ENCODE measurements at places on chromosomes 2 and 18.

DNA sequence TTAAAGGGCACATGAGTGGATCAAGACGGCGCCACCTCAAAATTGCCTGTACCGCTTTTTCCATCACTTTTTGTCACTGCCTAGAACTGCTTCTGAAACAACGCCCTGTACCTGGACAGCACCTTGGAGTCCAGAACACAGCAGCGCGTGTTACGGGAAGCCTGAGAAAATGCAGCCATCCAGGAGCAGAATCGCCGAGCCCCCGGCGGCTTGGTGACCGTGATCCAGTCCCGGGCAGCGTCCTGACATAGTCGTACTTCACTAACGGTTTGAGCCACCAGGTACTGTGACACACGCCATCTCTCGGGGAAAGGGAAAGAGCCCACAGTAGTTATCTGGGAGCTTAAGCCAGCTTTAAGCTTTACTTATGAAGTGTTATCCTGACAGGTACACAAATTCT, 168.9 kb upstream of the SALL3 start:
- no peak for DNase-seq

GRCh38 chr2:205032093-205032551, 486.8 kb downstream of the PARD3B start:
- no peak for DNase-seq

DNA sequence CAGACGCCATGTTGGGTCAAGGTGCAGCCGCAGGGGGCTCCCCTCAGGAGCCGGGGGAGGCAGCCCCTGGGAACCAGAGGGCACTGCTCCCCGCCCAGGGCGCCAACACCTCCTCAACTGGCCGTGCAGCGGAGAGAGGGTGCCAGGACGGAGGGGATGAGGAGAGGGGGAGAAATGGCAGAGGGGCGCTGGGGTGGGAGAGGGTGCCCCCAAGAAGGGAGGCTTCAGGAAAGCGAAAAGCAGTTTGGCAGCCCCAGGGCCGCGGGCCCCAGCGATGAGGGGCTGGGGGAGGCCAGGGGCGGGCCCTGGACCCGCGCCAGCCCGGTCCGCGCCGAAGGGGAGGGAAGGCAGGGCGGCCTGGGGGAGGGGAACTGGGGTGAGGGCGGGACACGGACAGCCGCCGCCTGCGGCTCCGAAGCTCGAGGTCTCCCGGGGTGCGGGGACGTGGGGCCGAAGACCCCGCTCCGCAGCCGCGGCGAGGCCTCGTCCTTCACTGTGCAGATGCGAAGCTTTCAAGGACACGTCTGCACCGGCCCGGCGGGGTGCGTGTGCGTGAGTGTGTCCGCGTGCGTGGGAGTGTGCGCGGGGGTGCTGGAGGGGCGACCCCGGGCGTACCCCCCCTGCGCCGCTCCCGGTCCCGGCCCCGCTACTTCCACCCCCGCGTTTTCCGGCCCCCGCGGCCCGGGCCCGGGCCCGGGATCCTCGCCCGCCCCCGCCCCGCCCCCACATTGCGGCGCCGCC, 1.4 kb downstream of the DNMT3A start:
- no peak for DNase-seq

GRCh38 chr2:43021791-43022509, 204.5 kb downstream of the ZFP36L2 start:
- DNase-seq, result no peak

- DNase-seq, result no peak
Observed at GRCh38 chr2:134372141-134372540, 118.3 kb downstream of the MGAT5 start.

GRCh38 chr2:100803334-100803733, 16.6 kb upstream of the NPAS2 start:
- no peak for DNase-seq

DNA sequence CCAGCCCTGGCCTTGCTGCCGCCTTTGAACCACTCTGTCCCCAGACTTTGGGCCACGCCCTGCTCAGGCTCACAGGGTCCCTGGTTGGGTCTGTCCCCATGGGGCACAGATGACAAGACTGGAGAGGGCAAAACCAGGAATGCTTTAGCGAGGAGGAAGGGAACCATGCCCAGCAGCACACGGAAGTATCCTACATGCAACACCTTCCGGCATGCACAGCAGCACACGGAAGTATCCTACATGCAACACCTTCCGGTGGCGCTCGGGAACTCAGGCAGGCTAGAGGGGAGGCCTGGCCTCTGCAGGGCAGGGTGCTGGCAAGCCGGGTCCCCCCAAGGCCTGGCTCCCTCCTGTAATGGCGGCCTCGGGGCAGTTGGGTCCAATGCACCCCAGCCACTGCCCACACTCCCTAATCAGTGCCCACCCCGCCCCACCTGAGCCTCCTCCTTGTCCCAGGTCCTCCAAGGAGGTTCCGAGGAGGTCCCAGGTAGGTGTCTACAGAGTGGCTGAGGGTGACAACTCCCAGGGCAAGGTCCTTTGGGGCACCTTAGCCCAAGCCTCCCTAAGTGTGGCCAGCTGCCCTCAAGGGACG, 33.6 kb upstream of the SNED1 start:
- no peak for DNase-seq

DNA sequence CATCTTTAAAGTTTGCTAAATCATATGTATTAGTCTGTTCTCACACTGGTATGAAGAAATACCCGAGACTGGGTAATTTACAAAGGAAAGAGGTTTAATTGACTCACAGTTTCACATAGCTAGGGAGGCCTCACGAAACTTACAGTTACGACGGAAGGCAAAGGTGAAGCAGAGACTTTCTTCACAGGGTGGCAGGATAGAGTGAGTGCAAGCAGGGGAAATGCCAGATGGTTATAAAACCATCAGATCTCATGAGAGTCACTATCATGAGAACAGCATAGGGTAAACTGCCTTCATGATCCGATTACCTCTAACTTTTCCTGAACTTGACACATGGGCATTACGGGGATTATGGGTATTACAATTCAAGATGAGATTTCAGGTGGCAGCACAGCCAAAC, 1075.2 kb upstream of the NRXN1 start:
- DNase-seq, result no peak
